ENCODE measurements at places on chromosomes 4 and X.

DNA sequence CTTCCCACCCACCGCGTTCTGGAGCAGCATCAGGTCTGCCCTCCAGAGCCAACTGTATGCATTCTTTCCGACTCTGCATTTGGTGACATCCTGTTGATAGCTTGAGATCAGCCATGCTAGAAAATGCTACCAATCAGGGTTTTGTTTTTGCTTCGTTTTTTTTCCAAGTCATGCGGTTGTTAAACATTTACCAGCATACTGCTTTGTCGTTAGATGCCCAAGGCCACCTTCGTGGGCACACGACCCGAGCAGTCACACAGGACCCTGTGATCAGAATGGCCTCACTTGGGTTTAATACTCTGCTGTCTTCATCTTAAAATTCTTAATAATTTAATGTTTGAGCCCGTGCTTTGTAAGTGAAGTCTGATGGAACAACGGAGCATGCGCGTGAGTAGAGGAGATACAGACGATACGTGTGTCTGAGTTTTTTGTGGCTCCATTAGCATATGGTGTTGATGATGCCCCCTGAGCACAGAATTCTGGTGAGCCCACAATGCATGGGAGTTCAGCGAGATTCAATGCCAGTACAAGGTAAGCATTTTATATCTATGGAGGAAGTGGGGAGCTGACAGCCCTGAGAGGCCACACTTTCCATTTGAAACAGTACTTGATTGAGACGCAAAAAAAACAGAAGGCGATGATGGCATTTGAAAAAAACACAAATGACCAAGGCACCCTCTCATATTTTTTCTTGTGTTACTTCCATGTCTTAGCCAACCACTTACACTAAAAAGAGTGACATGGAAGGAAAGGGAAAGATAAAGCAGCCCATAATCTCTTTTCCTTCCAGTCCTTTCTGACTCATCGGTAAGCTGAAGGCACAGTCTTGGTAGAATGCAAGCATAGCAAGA, 323.6 kb downstream of the BCOR start:
- no peak for DNase-seq

- DNase-seq: no peak
Measured at GRCh38 chr4:1061760-1062159, 50.3 kb downstream of the FGFRL1 start.

- DNase-seq: no peak
Measured at GRCh38 chrX:44785652-44786051, 58.2 kb upstream of the DUSP21 start.

DNA sequence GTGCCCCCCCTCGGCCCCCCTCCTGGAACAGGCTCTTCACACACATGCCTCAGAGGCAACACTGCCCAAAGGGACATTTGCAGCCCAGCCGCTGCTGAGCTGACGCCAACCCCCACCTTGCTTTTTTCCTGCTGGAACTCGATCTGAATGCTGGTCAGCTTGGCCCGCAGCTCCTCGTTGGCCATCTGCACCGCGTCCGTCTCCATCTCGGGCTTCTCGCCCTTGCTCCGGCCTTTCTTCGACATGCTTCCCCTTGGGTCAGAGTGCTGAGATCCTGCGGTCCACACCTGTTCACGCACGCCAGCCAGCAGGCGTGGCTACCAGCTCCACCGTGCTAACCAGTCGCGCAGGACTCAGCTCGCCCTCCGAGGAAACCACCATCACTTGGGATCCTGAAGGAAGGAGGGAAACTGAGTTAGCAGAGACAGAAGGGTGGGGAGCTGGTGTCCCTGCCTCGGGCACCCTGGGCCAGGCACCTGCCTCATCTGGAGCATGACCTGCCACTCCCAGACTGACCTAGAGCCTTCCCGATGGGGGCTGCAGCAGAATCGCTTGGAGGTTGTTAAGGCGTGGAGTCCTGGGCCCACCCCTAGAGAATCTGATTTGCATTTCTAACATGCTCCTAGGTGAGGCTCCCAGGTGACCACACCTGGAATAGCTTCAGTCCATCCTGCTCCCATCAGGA, 87.6 kb downstream of the JAKMIP1 start:
- DNase-seq: no peak

GRCh38 chr4:176137631-176138030, 57.8 kb downstream of the SPATA4 start:
- no peak for DNase-seq

DNA sequence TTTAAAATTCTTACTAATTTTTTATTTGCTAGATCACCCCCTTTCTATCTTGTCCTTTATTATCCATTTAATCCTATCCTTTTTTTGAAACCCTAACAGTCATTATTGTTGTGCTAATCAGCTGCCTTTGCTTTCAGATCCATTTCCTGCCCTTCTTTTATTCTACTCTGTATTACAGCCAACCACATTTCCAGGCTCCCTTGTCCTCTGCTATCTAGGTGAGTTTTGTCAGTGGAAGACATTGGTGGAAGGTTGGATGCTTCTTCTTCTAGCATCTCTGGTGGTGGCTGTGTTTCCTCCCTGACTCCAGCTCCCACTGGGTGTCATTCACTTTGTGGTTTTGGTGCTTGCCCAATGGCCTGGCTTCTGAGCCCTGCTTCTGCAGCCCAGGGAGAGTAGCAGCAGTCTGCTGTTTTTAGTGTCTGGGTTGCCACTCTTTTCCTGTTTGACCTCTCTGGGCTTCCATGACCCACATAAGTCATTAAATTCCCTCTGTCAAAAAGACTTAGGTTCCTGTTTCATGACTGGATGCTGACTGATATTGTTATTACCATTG, 225.2 kb upstream of the PGRMC2 start:
- DNase-seq: no peak

DNA sequence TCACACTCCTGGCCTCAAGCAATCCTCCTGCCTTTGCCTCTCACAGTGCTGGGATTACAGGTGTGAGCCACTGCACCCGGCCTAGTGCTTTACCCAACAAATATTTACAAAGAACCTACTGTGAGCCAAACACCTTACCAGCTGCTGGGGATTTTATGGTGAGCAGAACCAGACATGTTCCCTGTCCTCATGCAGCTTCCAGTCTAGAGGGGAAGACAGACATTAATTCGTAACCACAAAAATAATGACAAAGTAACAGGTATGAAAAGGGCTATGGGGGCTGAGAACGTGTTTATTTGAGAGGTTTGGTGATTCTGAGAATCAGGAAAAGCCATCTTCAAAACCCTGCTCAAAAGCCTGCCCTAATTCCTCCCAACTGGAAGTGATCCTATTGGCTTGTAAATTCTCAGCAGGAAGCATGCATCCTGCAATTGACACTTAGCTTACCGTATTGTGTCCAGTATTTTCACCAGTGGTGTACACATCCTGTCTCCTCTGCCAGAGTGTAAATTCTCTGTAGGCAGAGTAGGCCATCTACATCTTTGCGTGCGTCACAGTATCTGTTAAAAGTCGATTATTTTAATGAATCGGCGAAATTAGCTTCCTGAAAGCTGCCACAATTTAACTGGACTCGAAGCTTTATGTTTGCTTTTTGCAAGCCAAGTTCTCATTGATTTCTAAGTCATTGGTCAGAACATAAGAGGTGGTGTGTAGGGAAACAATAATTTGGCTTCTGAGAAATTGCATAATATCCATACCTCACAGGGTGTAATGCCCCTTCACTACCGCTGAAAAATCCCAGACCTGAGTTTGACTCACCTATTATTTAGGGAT, 67.0 kb downstream of the TMEM156 start:
- no peak for DNase-seq

DNA sequence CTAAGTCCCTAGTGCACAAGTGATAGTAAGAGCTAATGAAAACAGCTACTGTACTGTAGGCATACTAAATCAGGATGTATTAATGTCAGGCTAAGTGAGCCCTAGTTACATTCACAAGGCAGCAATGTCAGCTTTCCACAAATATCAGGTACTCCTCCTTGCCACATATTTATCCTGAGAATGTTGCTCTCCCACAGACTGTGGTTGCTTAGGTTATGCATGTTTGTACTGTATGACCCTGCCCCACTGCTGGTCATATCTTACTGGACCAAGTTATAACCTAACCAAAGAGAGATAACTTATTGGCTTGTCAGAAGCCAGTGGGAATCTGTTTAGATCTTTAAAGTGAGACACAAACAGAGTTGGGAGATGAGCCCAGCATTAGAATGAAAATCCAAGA, 241.0 kb downstream of the SLC39A8 start:
- no peak for DNase-seq
